ENCODE measurements at places on chromosomes 7 and 10.

- DNase-seq, result no peak
Observed at GRCh38 chr10:128643658-128644057, 517.4 kb upstream of the MKI67 start.

- no peak for DNase-seq
Observed at GRCh38 chr10:63427013-63427412, 38.8 kb downstream of the JMJD1C start.

DNA sequence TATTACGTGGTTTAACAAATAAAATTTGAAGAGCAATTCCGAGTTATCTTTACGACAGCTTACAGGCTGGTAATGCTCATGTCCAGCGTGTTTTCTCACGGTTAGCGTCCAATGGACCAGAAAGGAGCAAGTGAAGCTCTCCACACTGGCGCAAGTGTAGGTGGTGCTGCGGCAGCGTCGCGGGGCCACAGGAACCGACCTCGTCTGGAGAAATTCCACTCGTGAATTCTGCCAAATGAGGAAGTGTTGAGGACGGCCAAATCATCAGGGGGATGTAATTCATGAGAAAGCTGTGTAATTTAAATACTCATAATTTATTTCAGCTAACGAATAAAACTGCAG lies 350 bp upstream of the ZNF37A start:
- DNase-seq, result no peak

DNA sequence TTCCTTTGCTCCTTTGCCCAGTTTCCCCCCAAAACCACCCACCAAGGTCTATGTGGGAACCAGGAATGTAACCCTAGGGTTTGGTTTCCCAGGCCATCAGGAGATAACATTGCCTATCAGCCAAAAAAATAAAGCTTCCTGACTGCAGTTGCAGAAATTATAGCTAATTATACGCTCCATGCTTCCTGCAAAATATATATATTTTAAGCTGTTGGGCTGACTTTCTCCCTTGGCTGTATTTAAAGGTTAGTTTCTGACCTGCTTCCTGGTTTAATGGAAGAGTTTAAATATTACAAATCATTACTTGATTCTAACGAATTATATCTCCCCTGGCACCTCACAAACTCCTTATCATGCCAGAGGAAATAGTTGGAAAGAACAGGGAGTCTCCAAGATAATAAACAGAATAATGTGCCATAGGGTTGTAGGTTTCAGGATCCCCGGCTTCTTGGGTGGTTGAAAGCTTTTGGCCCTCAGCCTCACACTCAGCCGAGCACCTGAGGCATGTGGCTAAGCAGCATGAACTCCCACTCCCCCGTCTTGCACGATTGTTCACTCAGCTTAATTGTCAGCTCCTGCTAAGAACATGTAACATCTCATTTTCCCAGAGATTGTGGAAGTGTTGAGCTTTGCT lies 79.9 kb downstream of the FZD1 start:
- no peak for DNase-seq

- no peak for DNase-seq
Observed at GRCh38 chr10:128843972-128844371, 623.1 kb upstream of the MGMT start.

DNA sequence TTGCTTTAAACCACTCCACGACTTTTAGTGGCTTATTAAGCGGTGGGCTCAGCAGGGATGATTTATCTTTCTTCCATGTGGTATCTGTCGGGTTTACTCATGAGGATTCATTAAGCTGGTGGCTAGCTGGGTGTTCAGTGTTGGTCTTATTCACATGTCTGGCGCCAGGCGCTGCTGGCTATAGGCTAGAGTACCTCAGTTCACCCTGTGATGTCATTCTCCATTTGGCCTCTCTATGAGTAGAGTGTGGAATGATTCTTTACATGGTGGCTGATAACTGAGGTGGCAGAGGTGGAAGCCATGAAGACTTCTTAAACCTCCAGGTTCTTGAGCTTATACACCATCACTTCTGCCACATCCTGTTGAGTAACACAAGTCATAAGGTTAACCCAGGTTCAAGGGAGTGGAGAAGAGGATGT lies 115.4 kb downstream of the MLLT10 start:
- DNase-seq, result no peak

DNA sequence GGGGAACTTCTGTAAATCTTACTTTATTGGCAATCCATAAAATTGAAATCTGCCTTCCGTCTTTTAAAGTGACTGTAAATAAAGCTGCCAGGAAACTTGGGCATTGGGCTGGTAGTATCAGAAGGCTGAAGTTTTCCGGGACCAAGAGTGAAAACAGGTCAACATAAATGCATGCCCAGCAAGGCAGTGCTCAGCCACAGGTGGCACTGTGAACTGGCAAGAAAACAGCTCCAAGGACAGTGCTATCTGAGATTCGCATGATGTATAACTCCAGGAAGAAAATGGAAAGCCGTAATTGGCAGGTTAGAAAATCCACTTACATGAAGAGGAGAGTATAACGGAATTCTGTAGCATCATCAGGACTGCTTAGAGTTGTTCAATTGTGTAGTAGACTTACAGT lies 1.9 kb upstream of the INSYN2A start:
- DNase-seq, result no peak

DNA sequence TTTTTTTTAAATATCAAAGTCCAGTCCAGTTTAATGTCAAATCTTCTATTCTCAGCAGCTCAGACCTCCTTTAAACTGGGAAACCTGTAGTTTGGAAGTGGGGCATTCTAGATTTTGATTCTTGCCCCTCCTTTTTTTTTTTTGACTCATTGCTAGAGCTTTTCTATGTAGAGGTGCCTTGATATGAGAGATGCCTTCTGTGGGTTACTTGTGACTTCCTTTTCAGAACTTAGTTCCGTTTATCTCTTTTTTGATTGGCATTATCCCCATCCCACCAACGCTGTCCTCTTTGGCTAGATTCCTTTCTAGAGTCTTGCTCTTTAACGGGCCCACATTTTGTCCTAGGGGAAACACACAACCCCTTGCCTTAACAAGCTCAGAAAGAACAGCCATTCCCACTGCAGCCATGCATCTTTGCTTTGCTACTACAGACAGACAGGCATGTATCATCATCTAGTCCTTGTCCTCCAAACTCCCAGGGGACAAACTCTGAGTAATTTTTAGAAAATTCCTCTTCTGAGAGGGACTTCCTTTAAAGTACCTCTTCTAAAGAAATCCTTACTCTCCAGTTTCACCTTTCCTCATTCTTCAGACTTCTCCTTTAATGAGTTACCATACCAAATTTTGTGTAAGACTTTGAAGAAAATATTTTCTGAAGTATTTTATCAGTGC lies 153.6 kb downstream of the PHF14 start:
- DNase-seq, result no peak

GRCh38 chr10:57506414-57507094 lies 761.1 kb downstream of the IPMK start:
- no peak for DNase-seq

GRCh38 chr10:4663162-4663992 lies 162.6 kb upstream of the AKR1E2 start:
- no peak for DNase-seq

DNA sequence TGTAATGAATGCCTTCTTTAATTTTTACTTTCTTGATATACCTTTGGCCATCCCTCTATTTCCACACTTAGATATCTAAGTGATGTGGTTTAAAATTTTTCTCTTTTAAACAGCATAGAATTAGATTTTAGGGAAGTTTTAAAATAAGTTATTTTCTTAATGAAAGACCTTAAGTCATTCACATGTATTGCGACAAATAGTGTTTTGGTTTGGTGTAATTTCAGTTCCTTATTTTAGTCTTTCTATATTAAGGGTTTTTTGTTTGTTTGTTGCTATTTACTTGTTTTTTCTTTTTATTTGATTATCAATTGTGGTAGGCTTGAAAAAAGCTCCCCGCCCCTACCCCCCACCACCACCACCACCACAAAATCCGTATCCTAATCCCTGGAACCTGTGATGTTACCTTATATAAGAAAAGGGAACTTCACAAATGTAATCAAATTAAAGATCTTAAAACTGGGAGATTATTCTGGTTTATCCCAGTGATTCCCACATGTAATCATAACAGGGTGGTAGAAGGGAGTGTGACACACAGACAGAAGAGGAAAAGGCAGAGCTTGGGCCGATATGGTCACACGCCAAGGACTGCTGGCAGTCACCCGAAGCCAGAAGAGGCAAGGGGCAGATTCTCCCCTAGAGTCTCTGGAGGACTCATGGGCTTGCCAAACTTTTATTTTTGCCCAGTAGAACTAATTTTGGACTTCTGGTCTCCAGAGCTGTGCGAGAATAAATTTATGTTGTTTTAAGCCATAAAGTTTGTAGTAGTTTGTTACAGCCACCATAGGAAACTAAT lies 149.7 kb downstream of the NPSR1 start:
- no peak for DNase-seq

DNA sequence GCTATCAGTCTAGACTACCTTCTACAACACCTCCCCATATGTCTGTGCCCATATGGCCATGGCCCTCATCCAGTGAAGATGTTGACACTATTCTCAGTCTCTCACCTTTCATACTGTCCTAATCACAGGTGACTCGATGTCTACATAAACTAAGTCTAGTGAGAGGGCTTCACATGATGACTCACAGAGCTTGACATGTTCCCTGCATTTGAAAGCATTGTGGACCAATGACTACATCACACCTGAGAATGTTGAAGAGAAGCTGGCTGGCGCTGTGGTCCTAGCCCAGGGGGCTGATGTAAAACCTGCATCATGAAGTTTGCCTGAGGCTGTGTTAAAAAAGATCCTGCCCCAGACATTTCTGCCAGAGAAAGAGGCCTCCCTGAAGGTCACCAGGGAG lies 167.2 kb downstream of the NPSR1 start:
- DNase-seq, result no peak

GRCh38 chr7:150322833-150323681 lies at the start of the genes ACTR3C and LRRC61:
TSS of gene ACTR3C (minus strand) at chr7:150323545. CDS start at chr7:150295296, 28,249 bp downstream.
TSS of gene LRRC61 (plus strand) at chr7:150323355. CDS start at chr7:150336862, 13,507 bp downstream.
- DNase-seq, result no peak

GRCh38 chr10:102712843-102713538 lies 1.2 kb downstream of the ARL3 start:
- DNase-seq, result no peak

DNA sequence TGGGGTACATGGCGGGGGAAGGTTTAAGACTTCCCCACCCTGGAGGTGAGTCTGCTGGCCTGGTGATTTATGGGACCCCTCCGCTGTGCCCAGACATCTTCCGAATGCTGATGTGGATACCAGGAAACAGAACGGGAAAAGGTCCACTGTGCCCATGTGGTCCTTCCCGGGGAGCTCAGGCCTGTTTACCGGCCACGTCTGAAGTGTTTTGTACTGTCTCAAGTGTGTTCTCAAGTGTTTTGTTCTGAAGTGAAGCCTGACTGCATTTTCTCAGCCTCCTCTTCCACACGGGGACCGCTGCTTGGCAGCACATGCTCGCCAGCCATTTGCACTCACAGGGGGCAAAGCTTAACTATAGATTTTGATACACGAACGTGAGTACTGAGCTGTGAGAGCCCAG lies 127.2 kb downstream of the TEX36 start:
- no peak for DNase-seq

DNA sequence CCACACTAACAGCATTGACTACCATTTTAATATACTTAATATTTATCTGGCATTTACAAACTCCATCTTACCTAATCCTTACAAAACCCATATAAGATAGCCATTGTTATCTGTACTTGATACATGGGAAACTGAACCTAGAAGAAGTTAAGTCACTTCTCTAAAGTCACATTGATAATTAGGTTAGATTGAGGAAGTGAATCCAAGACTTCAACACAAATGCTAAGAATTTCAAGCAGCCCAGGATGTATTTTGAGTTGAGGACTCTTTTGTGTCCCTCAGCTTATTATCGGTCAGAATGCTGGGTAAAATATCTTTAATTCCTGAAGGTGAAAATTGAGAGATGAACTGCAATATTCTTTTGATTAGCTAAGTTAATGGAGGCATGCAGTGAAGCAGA lies 465.5 kb downstream of the PHTF2 start:
- no peak for DNase-seq

DNA sequence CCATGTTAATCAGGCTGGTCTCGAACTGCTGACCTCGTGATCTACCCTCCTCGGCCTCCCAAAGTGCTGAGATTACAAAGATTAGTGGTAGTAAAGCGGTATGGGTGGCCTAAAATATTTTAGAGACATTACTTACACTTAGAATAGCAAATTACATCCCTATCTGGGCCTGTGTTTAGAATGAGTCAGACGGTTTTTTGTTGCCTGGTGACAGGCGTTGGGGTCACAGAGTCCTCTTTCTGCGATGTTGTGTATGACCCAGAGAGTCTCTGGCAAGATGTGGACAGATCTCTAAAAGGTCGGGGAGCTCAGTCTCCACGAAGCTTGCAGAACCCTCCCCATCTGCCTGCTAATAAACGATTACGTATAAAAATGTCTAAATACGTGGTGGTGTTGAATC lies 39.6 kb upstream of the PRKCQ start:
- no peak for DNase-seq

- DNase-seq, result no peak
Observed at GRCh38 chr7:6252748-6253147, 19.7 kb downstream of the CYTH3 start.

- DNase-seq, result no peak
Observed at GRCh38 chr7:98282703-98283102, 1.2 kb downstream of the BRI3 start.

DNA sequence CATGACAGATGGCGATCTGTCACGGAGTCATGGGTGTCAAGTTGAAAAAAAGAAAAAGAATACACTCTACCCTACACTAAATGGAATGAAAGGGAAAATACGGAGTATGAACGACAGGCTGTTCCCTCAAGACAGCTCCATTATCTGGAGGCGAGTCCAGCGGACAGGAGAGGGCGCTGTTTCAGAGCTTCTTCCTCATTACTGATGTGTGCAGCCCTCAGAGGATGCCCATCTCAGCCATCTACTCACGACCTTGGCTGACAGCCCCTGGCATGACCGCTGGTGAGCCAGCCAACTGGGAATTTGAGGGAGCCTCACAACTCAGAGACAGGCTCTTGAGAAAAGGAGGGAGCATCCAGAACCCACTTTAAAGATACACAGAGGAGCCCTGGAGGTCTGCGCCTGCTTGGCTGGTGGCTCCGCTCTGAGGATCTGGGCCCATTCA lies 49.6 kb upstream of the SMNDC1 start:
- peak; percentile 87 for DNase-seq

DNA sequence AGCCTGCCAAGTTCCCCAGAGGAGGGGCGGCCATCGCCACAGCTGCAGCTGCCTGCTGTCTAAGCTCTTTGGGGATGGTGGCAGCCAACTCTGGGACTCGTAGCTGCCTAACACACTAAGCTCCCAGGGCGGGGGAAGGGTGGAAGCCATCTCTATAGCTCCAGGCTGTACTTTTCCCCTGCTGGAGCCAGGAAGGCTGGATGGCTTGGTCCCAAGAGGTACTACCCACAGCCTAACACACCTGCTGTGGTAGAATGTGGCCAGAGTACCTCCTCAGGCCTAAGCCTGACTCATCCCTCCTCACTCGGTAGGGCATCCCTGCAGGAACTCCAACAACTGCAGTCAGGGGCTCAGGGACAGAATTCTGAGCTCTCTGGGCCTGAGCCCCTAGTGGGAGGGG lies 151.7 kb upstream of the TAC1 start:
- DNase-seq, result no peak

GRCh38 chr7:47191876-47192291 lies 390.0 kb downstream of the TNS3 start:
- no peak for DNase-seq

DNA sequence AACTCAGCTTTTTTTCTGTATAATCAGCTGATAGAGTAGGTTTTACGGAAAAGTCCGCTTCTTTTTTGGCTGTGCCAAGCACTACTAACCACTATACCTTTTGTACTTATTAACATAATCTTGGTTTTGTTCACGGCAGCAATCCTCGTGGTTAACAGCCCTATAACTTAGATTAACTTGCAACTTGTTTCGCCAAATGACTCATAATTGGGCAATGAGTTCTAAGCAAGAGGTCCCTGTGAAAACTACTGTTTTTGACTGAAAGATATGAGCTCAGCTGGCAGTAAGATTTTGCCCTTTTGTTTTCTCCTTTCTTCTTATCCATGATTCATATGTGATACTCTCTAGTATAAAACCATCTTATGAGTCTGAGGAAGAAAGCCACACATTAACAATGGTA lies 345.0 kb upstream of the PCDH15 start:
- DNase-seq, result peak; percentile 7

All from T-helper 2 cell (primary cell).